ENCODE measurements at places on chromosomes 4 and X. TPM values are rescaled to one million over a fixed set of nuclear protein-coding genes. Genes with fewer than 3 reads are reported as not detected.

PLXNA3 gene
- 13.2 TPM for total RNA-seq

CLTRN gene
- total RNA-seq = 0.20 TPM

SNX25 gene
- total RNA-seq = 16.5 TPM

EIF4E gene
- total RNA-seq = 186 TPM

CENPVL2 gene
- under 0.01 TPM for total RNA-seq

GPR119 gene
- not detected for total RNA-seq

SPANXD gene
- not detected for total RNA-seq

NLRP2B gene
- not detected for total RNA-seq

XAGE2 gene
- total RNA-seq = not detected

Measured in subcutaneous preadipocyte (primary cell).